Memory B cell (primary cell): ENCODE measurements at places on chromosomes 1 and 21.

DNA sequence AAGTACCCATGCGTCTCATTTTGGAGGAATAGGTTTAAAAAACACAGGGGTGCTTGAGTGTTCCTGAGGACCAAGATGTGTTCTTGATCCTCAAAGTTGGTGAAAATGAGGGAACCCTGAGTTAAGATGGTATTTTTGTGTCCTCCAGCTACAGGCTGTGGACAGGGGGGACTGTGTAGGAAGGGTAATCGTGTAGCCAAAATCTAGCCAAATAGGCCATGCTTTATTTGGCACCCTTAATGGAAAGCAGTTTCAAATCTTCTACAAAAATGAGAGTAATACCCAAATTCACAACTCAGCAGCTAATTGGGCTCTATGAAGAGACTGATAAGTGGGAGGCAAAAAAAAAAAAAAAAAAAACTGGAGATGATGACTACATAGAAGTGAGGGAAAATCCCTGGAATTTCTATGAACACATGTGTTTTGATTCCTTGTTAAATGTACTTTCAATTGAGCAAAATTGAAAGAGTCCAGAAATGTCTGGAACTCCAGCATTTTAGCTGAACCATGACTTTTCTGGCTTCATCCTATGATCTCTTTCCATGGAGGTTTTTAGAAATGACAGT lies 470 bp downstream of the HSD11B1 start:
- no peak for DNase-seq

DNA sequence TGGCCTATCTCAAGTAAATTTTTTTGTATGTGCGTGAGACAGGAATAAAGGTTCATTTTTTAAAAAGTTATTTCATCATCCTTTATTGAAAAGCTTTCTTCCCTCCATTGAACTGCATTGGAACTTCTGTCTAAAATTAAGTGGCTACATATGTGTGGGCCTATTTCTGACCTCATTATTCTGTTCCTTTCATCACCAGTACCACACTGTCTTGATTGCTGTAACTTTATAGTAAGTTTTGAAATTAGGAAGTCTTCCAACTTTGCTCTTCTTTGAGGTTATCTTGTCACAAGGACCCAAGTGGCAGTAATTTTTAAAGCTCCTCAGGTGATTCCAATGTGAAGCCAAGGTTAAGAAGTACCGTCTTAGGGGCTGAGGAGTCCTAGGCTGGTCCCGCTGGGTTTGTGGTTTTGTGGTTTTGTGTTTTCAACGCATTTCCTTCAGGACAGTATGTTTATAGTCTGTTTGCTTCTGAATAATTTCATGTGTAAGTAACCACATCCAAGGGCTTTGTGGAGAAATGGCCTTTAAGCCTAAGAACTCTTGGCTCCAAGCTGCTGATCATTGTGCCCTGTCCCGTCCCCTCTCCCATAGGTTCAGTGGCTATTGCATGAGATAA lies 12.4 kb upstream of the SCAF4 start:
- DNase-seq = no peak

- peak; percentile 38 for DNase-seq
These were observed 4.2 kb downstream of the TFAP2E start for GRCh38 chr1:35577071-35577998.

- DNase-seq = no peak
These were observed 544 bp downstream of the PPM1J start for GRCh38 chr1:112714313-112715263.

DNA sequence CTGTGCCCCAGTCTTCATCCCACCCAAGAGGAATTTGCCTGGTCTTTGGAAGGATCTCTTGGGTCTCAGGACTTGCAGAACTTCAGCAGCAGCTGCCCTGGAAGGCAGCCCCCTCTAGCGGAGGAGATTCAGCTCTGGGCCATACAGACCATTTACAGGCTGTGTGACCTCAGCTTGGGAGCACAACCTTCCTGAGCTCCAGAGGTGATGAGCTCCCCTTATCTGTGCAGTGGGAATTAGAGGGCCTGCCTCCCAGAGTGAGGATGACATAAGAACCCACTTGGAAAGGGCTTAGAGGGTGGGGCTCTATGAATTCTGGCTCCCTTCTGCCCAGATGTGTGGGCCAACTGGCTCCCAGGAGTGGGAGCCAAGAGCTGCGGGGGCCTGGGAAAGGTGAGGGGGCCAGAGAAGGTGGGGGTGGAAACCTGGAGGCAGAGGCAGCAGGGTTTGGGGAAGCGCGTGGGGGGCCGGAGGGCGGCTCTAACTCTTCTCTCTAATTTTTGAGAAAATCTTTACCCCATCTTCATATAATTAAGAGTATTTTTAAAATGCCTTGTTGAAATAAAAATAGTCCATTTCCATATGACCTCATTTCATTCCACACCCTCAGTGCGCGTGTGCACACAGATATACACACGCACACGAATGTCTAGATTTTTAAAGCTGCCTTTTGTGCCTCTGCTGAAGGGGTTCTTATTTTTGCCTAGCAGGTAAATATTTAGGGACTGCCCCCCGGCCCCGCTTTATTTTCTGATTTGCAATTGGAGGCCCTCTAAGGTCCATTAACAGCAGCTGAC lies 21.5 kb downstream of the EPHB2 start:
- DNase-seq = no peak

DNA sequence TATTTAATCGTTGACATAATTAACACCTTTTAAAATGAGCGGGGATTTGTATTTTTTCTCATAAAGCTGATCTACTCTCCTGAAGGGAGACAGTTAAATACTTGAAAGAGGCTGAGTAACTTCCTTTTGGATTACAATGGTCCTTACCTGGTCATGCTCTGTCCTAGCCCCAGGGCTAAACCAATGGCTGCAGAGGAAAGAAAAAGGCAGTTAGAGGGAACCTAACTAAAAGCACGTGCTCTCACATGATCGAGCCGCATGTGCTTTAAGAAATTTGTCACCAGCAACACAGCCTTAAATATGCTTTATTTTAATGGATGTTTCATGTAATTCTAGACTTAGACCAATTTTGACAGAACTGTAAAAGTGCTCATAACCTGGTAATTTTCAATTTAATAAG lies 132.7 kb downstream of the GPATCH2 start:
- DNase-seq = no peak

DNA sequence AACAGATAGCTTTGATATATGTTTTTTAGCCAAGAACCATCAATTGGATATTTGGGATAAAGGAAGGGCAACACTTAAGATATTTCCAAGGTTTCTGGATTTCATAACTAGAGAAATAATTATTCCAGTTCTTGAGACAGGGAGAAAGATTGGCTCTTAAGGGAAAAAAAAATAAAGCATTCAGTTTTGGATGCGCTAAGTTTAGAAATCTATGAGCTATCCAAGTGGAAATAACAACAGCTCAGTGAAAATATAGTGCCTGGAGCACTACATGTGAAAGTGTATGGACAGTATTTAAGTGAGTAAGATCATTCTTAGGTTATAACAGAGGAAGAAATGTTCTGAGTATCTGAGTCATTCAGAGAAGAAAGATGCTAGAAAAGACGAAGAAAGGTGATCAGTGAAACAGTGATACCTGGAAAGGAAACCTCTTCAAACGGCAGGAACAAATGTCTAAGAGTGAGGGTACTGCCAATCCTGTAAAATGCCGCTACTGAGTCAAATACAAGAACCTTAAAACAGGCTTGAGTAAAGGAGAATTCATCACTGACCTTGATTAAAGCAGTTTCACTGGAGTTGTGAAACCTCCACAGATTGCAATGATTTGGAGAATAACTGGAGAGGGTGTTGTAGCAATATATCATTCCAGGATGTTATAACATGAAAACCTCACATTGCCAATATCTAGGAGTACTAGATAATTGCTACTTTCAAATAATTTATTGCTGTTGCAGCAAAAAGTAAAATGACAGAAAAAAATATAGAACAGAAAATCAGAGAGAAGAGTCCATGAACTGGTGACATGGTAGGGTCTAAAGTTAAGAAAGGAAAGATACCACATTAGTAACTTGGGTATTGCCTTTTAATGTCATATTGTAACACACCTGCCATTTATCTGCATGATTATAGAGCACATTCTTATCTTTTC lies 482.1 kb upstream of the RGS18 start:
- no peak for DNase-seq

DNA sequence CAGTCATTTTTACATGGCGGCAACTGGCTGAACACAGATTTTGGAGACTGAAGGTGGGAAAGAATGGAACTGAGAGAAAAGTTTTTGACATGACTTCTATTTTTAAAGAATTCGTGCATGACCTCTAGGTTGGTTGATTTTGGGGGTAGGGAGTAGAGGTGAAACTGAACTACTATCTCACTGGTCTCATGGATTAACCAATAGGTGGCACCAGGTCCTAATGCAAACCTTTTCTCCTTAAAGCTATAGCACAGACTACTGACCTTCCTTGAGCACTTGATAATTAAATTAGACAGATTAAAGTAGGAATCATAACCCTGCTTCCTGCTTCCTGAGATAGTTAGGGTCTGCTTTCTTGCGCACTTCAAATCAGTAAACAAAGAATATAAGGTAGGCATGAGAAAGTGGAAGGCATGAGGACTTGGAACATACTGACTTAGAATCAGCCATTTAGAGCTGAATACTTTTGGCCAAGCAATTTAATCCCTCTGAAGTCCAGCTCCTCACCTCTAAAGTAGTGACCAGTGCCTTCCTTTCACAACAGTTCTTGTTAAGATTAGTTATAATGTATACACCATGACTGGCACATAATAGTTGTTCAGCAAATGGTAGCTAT lies 206.0 kb downstream of the CENPF start:
- no peak for DNase-seq

DNA sequence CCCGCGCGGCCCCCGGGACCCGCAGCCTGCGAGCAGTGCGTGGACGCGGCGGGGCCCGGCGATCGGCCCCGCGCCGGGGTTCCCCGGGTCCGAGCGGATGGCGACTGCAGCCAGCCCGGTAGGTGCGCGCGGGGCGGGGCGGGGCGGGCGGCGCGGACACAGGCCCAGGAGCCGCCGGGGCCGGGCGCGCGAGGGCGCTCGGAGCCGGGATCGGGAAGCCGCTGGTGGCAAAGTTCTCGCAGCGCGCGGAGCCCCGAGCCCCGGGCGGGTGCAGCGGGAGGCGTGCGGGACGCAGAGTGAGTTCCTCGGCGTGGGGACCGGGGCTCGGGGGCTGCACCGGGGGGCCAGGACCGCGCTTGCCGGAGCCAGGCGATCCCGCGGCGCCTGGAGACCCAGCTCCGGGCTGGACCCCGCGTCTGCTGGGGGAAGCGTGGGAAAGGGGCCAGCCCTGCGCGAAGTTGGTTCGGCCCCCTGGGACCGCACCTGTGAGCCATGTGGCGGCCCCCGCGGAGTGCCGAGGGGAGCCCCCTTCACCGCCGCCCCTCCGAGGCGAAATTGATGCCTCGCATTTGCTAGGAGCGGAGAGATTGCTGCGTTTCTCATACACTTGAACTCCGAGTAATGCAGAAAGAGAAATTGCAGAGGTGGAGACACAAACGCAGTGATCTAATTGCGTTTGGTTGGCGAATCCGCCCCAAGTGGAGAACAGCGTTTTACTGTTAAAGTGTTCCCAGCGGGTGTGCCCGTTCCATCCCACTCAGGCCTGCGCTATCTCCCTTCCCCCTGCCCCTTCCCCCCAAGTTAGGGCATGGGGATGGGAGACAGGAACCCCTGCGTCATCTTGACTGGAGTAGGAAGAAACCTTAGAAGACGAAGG lies 228.9 kb upstream of the TMEM51 start:
- peak; percentile 13 for DNase-seq

GRCh38 chr1:195597891-195598290 lies 1010.3 kb downstream of the KCNT2 start:
- no peak for DNase-seq

DNA sequence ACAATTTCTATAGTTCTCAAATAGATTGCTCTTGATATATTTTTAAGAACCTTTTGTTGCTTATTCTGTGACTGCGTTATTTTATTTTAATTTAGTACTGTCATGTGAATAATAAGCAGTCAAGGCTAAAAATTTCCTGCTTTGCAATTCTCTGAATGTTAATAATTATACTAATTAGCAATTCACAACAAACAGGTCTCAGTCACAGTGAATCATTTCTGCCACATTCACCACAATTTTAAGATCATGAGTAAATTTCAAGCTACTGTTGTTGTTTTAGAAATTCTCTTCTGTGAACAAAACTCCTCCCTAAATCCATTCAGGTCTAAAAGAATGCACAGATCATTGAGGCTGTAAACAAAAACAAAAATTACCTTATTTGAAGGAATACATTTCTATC lies 339.6 kb upstream of the DPYD start:
- no peak for DNase-seq

DNA sequence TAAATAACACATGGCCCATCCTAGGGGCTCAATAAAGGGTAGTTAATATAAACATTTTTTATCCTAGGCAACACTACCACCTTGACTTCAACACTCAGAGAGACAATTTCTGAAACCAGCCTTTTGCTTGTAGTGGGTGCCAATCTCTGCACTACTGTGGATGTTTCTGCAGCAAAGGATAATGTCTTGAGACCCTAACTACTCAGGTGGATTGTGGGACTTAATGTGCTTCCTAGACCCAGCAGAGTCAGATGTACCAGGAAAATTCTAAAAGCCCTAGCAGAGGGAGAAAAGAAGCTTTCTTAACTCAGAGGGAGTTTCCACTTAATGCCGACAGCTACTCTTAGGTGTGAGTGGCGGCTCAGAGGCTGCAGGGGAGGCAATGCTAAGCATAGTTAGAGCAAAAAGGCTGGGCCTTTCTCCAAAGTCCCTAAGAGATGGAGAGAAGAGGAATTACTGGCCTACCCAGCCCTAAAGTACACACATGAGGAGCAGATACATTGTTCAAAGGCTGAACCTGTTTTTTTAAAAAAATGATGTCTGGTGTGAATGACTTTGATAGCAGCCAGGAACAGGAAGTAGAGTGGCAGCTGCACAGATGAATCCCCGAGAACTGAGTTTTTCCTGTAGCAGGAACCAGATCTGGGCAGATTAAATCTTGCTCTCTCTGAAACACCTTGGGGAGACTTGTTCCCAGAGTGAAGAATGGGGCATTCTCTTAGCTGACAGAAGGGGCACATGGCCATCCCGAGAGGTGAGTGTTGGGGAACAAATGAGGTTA lies 33.5 kb upstream of the ABCD3 start:
- no peak for DNase-seq

GRCh38 chr1:3004285-3005205 lies 16.7 kb upstream of the ACTRT2 start:
- no peak for DNase-seq

DNA sequence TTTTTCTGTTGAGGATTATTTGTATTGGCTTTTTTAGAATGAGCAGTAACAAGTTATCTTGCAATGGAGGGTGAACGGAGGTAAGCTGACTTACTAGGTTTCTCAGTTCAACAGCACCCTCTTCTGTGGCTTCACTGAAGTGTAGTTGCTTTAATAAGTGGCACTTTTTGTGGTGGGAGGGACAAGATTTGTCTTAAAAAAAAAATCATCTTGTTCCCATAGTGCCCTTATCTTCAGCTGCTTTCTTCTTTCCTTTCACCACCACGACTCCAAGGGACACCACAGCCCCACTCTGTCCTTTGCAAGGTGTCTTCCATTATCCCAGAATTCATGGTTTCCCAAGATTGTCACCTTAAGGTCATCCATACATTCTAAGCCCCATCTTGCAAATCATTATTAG lies 92.9 kb downstream of the PIGK start:
- no peak for DNase-seq

- DNase-seq = no peak
These were observed 55.3 kb downstream of the CDC7 start for GRCh38 chr1:91555821-91556531.
